ENCODE measurements at places on chromosomes 6 and 20. TPM values are rescaled to one million over a fixed set of nuclear protein-coding genes. Genes with fewer than 3 reads are reported as not detected.

DNA sequence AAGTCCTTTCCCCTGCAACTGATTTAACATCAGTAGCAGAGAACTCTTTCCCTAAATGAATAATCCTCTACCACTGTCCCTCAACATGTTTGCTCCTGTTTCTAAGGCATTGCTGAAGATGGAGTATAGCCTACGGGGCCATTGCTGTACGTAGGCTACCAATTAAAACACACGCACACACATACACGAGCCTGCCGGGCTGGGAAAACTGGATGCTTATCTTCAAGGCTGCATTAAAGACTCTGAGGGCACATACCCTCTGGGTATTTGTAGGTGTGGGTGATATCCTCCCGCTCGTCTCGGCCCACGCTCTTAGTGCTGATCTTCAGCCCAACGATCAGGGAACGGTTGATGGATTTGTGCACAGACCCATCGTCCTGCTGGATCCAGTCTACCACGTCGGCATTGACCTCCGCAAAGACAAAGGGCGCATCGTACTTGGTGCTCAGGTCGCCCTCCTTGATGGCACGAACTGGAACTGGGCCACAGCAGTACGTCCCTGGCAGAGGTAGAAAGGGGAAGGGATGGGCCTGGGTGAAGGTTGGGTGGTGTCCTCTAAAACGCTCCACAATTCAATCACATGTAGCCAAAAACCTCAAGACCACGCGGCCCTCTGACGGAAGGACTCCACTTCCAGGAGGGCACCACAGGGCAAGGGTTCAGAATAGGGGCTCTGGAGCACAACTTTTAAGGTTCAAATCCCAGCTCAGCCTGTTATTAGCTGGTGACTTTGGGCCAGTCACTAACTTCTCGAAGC, 25.7 kb downstream of the TGM2 start:
- no peak for DNase-seq

DNA sequence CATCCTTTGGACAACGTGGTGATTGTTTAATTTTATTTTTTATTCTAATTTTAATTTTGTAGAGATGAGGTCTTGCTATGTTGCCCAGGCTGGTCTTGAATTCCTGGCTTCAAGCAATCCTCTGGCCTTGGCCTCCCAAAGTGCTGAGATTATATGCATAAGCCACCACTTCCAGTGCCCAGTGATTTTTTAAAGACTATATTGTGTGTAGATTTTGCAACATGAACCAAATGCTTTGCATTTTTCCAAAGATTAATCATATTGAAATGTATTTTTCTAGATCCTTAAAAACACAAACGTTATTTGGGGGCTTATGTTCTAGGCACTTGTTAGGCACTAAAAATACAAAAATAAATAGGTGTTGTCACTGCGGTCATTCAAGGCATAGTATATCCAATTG, 117.6 kb upstream of the CCN2 start:
- no peak for DNase-seq

- DNase-seq = no peak
These were observed 94.6 kb downstream of the FOXA2 start for GRCh38 chr20:22489626-22490286.

DNA sequence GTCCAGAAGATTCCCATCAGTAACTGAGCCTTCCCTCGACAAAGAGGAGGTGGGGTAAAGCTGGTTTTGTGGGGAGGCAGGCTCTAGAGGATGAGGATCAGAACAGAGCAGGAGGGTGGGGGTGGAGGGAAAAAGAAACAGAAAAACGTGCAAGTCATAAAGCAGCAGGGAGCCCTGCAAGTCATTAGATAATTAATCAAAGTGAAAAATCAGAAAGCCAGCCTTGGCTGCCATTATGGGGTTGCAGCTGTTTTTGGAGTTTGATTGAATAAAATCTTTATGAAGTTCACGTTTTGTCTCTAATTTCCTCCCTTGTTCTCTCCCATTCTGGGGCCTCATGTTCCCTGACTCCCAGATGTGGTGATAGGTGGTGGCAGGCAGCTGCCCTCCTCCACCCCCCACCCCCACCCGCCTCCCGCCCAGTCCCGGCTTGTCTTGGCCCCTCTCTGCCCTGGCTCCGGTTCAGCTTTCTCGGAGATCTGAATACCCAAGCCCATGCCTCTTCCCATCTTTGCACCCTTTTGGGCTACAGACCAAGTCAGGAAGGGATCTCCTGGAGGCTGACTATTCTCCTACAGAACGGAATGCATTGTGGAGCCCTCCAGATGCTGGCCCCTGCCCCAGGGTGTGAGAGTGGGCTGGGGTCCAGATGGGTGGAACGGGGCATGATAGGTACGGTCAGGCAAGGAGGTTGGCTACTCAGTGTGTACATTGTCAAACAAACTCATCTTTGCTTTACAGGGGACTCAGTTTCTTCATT, 141.8 kb downstream of the CDC5L start:
- DNase-seq = no peak

DNA sequence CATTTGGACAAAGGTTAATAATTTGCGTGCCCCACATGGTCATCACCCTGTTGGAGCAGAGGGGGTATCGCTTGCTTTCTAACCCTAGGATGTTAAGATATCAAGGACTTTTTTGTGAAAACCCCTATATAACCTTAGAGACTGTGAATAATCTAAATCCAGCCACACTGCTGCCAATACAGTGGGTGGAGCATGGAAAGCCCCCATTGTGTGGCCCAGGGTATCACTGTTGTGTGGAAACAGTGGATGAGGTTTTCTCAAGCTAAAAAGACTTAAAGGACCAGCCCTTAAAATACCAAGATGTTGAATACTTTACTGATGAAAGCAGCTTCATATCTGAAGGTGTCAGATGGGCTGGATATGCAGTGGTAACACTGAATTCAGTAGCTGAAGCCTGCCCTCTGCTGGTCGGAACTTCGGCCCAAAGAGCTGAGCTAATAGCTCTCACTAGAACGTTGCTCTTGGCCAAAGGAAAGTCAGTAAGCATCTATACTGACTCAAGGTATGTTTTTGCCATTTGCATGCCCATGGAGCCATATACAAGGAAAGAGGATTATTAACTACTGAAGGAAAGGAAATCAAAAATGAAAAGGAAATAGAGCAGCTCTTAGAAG, 695.2 kb downstream of the PHF3 start:
- peak; percentile 64 for DNase-seq

DNA sequence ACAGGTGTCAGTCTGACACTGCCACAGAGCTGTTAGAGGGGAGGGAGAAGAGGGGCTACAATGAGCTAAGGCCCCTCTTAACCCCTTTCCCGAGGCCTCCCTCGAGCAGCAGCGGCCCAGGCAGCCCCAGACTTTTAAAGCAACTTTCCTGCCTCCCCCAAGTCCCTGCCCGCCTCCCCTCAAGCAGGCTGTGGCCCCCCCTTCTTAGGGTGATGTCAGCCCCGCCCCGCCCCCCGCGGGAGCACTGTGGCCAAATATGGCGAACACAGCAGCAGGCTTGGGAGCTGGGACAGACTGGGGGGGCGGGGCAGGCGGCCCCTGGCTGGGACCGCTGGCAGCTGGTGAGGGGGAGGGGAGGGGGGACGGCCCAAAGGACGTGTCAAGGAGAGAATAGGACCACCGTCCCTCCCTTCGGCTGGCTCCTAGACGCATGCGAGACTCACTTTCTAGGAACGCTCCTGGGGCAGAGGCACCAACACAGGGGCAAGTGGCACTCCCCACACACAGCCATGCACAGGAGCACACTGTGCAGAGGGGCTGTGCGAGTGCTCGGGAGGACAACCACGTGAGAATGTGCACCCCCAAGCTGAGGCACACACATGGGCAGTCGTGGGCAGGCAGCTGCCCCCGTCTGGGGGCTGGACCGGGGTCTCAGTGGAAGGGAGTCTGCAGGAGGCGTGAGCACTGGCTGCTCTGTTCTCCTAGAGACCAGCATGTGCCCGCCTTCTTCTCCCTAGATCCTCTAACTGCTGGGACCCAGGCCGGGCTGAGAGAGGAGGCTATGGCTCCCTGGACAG, 6.7 kb downstream of the TEAD3 start:
- peak; percentile 77 for DNase-seq

DNA sequence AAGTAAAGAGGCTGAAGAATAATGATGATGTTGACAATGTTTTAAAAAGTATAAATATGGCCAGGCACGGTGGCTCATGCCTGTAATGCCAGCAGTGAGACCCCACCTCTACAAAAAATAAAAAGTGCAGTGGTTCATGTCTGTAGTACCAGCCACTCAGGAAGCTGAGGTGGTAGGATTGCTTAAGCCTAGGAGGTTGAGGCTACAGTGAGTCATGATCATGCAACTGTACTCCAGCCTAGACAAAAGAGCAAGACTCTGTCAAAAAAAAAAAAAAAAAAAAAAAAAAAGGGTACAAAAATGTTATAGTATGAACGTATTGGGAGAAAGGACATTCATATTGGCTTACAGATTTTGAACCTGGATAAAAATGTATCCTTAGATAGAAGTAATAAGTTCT, 543.1 kb upstream of the IRAK1BP1 start:
- no peak for DNase-seq

GRCh38 chr6:16630026-16630643, 131.1 kb downstream of the ATXN1 start:
- no peak for DNase-seq

DNA sequence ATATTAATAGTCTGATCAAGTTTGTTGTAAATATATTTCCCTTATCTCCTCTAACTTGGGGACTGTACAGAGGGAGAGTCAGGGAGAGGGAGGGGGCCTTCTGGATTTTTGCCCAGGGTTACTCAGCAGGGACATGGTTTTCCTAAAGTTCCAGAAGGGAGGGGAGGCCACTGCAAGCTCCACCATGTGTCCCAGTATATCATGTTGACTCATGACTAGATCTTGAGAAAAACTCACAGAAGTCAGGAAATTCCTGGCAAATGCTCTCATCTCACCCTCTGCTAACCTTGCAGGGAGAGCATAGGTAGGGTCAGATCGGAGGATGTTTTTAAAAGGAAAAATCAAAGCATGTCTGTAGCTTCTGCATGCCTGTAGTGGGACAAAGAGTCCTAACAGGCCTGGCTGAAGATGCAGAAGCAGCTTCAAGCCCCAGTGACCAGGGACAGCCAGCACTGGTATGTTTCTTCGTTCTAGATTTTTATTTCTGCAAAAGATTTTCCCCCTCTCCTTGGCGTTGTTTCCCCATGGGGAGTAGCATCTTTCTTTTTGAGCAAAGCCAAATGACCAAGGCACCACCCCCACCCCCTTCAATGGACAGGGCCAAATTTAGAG, 272.9 kb upstream of the SUPT3H start:
- DNase-seq = no peak

- no peak for DNase-seq
These were observed 31.2 kb downstream of the CEP85L start for GRCh38 chr6:118620202-118620601.

DNA sequence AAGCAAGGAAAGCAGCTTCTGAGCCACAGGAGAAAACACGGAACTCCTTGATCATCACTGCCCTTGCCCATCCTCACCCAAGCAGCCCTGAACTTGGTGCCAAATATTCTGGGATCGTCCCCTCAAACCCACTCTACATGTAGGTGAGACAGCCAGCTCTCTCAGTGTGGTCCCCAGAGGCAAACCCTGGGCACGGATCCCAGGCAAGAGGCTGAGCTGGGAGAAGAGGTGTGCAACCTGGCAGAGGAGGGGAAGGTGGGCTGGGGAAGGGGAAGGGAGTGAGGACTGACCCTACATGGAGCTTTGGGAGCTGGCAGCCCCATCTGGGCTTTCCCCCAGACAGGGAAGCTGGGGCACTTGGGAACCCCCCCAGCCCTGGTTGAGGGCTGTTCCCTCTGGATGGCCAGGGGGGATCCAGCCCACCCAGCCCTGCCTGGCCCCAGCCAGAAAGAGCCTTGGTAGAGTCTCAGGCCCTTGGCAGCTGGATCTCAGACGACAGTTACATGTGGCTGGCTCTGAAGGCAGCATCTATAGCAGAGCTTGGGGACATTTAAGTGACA, 186.2 kb upstream of the CST7 start:
- peak; percentile 42 for DNase-seq

- DNase-seq = no peak
These were observed 16.8 kb downstream of the L3MBTL3 start for GRCh38 chr6:130035211-130035610.

DNA sequence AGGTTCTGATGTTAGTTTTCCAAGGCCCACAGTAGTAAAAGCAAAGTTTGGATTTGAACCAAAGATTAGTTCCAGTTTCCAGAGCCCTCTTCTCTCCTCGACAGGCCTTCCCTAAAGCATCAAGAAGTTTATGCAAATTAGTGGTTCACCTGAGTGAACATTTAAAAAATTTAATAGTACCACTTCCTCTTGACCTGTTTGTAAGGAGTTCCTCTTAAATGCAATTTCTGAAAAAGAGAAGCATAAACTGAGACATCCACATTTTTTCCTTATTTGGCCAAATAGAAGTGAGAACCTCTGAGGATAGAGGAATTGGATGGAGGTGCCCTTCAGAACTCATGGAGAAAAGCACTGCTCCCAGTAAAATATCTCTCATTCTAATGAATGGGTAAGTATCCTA, 1.2 kb upstream of the DSE start:
- no peak for DNase-seq

DNA sequence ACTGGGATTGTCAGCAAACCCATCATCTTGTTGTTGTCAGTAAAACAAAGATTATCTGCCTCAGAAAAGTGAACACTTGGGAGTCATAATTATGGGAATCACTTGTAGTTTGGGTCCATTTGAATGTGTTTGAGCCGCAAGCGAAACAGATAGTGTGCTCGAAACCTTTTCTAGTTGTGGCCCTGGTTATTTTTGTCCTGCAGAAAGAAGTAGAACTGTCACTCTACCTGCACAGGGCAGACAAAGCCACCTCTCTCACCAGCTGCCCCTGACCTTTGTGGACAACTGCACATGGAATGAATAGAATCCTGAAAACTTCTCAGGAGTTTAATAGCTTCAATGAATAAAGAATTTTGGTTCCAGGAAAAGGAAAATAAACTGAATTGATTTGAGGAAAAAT, 156.1 kb upstream of the CHD6 start:
- DNase-seq = no peak

DNA sequence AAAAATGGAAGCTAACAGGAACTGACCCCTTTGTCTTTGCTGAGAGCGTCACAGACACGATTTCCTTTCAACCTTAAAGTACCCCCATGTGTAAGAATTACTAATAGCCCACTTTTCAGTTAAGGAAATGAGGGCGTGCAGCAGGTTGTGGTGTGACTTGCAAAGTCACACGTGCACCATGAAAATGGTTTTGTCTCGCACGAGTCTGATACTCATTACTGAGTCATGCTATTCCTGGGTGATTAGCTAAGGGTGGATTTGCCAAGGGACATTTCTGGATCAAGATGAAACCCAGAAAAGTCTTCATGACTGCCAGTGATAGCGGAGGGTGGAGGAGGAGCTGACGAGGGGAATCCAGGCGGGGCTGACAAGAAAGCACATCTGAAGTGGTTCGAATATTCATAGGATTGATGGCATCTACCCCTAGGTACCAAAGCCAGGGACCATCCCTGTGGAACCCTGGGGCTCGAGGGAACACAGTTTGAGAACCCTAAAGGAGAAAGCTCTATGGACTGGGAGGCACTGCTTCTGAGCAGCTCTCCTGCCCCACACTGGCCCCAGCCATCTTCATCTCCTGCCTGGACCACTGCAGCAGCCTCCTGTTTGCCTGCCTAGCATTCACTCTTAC, 12.1 kb upstream of the NFATC2 start:
- DNase-seq = no peak

- DNase-seq = no peak
These were observed 1.9 kb downstream of the BCL2L1 start for GRCh38 chr20:31720486-31721407.

OR12D3 gene
- total RNA-seq = not detected

RGS17 gene
- total RNA-seq = not detected

CFAP206 gene
- total RNA-seq = 0.26 TPM

PRELID3B gene
- 35.2 TPM for total RNA-seq

ZBTB9 gene
- 1.3 TPM for total RNA-seq

VSTM2L gene
- 97.4 TPM for total RNA-seq

Measured in right atrium auricular region (tissue), 2 donors.